Stimulated activated CD8-positive, alpha-beta memory T cell treated with anti-CD3 and anti-CD28 coated beads, Interleukin-7, amount 100 ng/mL, for 48 hours (primary cell): ENCODE measurements at places on chromosomes 1 and 21.

- no peak for DNase-seq
Measured at GRCh38 chr1:242870966-242871365, 346.5 kb upstream of the PLD5 start.

DNA sequence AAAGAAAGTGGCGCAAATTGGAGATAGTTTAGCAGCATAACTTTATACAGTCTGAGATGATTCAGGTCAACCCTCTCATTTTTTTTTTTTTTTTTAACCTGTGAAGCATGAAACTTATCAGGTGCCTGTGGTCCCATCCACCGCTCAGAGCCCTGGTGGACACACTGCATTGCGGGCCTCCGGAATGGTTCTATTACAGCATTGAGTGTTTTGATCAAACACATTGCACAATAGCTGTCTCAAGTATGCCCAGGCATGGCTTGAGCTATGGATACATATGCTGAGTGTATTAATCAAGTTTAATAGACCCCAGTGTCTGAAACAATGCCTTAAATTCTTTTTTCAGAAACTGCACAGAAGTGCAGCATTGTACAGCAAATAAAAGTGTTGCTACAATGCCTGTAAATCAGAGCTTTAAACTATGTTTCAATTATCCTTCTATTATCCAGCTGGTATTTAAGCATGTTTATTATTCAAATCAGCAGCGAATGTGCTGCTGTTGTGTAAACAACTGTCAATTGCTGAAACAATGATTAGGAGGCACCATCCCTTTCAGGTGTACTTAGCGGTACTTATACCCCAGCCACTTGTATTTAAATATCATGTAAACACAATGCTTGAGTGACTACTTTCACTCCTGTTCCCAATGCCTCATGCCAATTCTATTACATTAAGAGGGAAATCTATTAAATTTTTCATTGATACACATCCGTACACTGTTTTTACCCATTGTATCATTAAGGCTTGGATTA, 456.6 kb downstream of the RPS6KC1 start:
- DNase-seq = no peak

DNA sequence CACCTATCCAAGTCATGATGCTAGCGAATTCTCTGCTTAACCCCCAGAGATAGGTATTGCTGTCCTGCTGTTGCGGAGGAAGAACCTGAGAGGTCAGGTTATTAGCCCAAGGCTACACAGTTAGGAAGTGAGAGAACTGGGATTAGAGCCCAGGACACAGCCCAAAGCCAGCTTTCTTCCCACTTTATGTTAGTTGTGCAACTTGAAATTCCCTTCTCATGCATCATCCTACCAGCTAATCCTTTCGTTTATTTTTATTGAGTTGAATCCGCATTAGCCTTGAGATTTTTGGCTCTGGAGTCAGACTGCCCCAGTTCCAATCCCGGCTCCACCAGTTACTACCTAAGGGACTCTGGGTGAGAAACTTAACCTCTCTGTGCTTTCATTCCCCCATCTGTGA, 65.4 kb downstream of the PLEKHA6 start:
- no peak for DNase-seq

DNA sequence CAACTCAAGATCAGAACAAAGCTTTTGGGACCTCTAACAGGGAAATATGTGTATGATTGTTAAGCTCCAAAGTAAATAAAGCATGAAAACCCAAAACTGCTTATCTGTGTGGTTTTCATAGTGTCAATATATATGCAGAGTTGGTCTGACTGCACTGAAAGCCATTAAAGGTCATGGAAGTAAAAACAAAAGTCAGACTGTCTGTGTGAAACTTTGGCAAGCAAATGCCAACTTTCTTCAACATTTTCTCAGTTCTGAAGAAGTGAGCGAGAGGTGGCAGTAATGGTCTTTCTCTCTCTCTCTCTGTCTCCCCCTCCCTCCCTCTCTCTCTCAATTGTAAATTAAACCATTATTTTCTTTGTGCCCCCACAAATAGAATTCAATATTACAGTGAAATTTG, 100.1 kb upstream of the S1PR1 start:
- DNase-seq = no peak

DNA sequence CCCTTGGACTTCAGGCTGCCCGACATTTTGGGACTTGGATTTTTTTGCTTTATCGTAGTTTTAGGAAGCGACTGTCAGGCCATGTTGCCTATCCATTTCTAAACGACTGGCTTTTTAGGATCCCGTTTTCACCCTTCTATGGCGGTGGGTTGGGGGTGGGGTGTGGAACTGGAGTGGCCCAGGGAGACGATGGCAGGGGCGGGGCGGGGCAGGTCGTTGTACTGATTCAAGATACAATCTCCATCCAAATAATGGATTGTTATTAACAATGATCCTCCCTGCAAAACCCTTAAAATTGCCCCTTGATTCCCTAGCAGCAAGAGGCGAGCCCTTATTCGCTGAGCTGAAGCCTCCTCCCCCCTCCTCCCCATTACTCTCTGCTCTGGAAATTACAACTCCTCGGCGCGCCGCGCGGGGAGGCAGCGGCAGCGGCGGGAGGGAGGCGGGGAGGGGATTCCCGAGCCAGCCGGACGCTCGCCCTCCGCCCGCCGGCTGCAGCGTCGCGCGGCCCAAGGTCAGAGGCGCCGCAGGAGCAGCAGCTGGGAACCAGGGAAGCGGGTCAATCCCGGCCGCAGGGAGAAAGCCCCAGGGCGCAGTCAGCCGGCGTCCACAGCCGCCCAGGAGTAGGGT, at the start of gene TRIM67:
TSS of gene TRIM67 (plus strand) at position 392 of the 630 bp plus-strand sequence. CDS start 912 bp downstream, outside the sequence.
- no peak for DNase-seq

GRCh38 chr1:64184003-64184440, 19.4 kb upstream of the UBE2U start:
- no peak for DNase-seq

- DNase-seq = no peak
Measured at GRCh38 chr1:236516929-236517704, 6.7 kb upstream of the LGALS8 start.

GRCh38 chr1:18950401-18951026, 6.0 kb downstream of the IFFO2 start:
- DNase-seq = no peak

DNA sequence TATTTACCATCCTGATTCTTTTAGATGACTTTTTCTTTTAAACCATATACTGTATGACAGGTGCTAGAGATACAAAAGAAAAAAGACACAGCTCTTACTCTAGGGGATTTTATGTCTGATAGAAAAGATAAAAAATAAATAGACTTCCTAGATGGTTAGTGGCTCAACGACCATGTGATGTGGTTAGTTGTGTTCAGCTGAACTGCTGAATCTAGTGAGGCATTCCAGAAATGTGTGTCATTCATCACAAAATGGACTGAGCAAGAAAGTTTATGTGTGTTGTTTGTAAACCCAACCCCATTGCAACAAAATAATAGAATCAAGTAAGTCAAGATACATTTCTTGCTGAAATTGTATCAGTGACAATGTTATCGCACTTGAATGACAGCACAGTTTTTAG, 205.8 kb upstream of the LYPLAL1 start:
- no peak for DNase-seq

- DNase-seq = no peak
Measured at GRCh38 chr1:10432910-10433700, 2.9 kb downstream of the CENPS start.

DNA sequence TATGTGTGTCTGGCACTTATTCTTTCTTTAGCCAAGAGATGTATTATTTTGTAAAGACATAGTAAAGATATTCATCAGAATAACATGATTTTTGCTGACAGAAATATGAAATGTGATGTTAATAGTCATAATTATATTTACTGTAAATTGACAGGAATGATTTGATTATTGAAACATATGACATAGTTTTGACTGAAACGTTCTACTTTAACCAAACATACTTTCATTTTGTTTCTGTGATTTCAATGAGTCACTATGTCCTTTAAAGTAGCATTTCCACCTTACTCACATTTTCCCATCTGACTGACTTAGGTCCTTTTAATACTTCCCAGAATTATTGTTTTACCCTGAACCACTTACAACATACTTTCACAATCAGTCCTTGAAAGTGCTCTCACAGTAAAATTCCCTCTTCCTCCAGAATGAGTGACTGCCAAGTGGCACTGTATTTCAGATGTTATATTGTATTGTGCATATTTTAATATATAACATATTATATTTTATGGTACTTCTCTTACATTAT, 437.9 kb downstream of the NCAM2 start:
- DNase-seq = no peak

DNA sequence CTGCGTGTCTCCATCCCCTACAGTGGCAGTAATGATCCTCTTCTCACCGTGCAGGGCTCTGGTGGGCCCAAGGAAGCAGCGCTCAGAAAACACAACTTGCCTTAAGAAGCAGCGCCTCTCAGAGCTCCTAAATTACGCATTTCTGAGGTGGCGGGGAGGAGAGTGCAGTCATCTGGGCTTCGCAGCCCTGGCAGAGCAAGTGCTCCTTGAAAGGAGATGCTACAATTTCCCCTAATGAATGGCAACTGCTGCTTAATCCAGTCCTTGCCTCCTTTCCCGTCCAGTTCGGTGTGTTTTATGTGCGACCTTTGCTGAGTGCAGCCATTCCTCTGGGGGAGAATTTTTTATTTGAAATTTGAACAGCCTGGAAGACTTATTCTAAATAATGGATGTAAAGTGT, 287.3 kb downstream of the PTPRU start:
- no peak for DNase-seq

- no peak for DNase-seq
Measured at GRCh38 chr1:214296860-214297745, 16.1 kb downstream of the SMYD2 start.

GRCh38 chr1:89198491-89199072, at the start of gene GBP4:
Gene GBP4 (minus strand): TSS chr1:89198942. CDS start chr1:89198834, 108 bp downstream.
- DNase-seq = peak; percentile 3

GRCh38 chr1:181127898-181128453, 39.5 kb downstream of the IER5 start:
- DNase-seq = no peak

DNA sequence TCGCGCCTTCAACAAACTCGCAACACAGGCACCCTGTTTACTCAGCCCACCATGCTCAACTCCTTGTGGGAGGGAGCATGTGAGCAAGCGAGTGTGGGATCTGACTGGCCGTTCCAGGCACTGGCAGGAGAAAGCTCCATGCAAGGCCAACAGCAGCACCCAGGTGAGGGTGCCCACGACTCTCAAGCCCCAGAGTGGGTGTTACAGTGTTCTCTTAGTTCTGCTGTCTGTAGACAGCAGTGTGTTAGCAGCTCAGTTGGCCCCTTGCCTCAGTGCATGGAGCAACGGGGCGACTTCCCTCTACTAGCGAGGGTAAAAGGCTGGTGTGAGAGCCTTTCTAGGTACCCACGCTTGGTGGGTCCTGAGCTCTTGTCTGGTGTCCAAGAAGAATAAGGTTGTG, 114.6 kb downstream of the PIGK start:
- DNase-seq = no peak

DNA sequence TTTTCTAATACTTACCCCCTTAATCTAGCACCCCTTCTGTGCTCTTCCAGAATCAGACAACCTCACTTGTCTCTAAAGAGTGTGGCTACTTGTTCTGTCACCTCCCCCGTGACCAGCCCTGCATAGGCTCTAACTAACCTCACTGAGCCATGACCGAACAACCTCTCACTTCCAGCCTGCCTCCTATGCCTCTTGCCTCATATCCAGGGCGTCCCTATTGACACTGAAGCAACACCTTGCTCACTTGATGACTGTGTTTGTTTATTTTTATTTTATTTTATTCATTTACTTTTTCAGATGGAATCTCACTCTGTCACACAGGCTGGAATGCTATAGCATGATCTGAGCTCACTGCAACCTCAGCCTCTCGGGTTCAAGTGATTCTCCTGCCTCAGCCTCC, 235.1 kb upstream of the B3GALT2 start:
- DNase-seq = no peak

DNA sequence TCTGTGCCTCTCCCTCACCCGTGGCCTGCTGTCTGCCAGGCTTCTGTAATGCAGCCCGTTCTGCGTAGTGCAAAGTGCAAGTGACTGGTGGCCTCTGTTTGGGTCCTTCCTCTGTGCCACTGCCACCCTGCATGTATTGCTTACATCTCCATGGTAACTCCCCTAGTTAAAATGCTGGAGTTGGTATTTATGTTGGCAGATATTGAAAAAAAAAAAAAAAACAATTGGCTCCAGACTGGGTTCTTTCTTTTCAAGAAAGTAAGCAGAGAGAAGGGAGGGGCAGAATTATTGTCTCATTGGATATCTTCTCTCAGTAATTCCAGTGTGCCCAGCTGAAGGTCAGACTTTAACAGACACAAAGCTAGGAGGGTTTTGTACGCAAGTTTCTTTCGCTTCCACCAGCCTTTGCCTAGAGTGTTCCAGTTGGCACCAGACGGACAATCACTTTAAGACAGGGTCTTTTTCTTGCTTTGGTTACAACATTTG, 242.3 kb downstream of the PBX1 start:
- DNase-seq = no peak

GRCh38 chr1:38088366-38088765, 41.8 kb upstream of the POU3F1 start:
- no peak for DNase-seq

- DNase-seq = no peak
Measured at GRCh38 chr21:24205319-24205718, 1402.0 kb downstream of the MRPL39 start.

- DNase-seq = peak; percentile 26
Measured at GRCh38 chr1:179002552-179003345, 22.9 kb upstream of the FAM20B start.

DNA sequence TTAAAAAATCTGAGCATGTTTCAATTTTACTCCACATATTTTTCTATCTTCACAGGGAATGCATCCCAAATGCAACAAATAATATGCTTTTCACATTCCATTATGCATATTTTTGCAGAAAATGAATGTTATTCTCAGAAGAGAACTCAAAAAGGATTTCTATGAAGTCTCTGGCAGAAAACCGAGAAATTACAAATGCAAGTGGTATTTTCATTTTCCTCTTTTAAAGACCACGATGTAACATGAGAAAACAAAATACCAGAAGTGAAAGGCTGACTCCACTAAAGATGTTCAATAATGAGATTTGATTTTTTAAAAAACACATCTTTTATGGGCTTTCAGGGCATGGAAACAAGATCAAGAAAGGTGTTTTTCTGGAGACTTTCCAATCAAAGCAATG, 5.0 kb upstream of the PDC start:
- DNase-seq = no peak

GRCh38 chr1:94000510-94001282, 91.5 kb upstream of the GCLM start:
- no peak for DNase-seq

DNA sequence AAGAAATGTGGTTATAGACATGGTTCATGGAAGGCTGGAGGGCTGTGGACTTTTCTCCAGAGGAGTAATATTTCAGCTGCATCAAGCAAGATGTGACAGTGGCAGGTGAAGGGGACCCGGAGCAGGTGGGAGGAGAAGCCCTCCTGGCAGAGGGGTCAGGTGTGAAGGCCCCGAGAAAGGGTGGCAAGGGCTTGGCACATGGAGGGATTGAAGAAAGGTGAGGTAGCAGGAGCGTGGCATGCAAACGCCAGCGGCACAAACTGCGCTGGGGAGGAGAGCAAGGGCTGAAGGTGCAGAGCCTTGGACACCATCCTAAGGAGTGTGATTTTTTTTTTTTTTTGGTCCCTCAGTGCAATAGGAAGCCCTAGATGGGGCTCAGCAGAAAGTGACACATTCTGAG, 244.6 kb downstream of the TOMM20 start:
- no peak for DNase-seq

- no peak for DNase-seq
Measured at GRCh38 chr1:21143752-21144151, 32.9 kb downstream of the EIF4G3 start.
